Left lung (tissue), 14 donors: ENCODE measurements at places on chromosomes 16 and 17. TPM values are rescaled to one million over a fixed set of nuclear protein-coding genes. Genes with fewer than 3 reads are reported as not detected.

DNA sequence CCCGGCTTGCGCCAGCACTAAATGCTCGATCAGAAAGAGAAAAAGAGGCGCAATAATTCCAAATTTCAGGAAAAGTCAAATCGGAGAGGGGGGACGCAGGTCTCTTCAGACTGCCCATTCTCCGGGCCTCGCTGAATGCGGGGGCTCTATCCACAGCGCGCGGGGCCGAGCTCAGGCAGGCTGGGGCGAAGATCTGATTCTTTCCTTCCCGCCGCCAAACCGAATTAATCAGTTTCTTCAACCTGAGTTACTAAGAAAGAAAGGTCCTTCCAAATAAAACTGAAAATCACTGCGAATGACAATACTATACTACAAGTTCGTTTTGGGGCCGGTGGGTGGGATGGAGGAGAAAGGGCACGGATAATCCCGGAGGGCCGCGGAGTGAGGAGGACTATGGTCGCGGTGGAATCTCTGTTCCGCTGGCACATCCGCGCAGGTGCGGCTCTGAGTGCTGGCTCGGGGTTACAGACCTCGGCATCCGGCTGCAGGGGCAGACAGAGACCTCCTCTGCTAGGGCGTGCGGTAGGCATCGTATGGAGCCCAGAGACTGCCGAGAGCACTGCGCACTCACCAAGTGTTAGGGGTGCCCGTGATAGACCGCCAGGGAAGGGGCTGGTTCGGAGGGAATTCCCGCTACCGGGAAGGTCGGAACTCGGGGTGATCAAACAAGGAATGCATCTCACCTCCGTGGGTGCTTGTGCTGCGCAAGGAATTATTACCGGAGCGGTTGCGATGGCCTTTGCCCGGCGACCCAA lies 4.0 kb upstream of the DLX4 start:
- H3K36me3 ChIP-seq: no peaks in the 10 kb centered on the region
- peaks cover 6% of the 10 kb centered on the region for H3K4me1 ChIP-seq
- no peak for DNase-seq
- H3K4me3 ChIP-seq: no peak overlapping the region
- H3K27me3 ChIP-seq: peaks cover 81% of the 10 kb centered on the region

DNA sequence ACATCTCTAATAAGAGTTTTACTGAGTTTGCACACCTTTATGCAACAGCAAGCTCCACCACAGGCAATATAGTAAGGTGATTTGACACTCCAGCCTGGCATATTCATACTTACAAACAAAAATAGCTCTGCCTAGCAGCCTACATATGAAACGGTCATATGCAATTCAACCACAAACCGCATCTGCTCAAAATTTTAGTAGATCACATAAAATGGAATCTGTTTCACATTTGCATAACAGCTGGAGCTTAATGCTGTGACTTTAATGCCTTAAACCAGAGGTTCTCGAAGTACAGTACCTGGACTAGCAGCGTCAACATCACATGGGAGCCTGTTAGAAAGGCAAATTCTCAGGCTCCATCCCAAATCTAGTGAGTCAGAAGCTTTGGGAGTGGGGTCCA lies 578.4 kb downstream of the CDH11 start:
- DNase-seq: no peak
- H3K36me3 ChIP-seq: no peaks in the 10 kb centered on the region
- no peak overlapping the region for H3K4me3 ChIP-seq
- H3K27me3 ChIP-seq: no peaks in the 10 kb centered on the region
- H3K4me1 ChIP-seq: no peaks in the 10 kb centered on the region
- H3K27ac ChIP-seq: no peak overlapping the region

DNA sequence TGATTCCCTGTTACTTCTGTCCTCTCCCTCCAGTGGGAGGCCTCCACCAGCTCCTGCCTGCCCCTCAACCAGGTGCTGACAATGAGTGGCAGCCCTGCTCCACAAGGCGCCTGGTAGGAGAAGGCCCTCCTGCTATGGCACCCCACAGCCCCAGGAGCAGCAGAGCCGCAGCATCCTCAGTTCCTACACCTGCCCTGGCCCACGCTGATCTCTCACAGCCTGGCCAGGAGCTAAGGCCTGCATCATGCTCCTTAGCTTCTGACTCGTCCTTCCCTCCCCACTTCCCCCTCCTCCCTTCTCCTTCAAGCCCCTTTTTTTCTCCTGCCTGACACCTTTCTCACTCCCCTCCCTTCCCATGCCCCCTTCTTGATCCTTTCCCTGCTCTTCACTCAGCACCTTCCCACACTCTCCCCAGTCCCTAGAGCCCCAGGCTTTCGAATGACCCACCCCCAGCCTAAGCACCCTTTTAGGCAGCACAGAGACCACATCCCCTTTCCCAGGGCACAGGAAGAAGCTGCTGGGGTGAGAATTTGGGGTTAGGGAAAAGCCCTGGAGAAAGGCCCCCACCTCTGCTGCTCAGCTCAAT lies 6.5 kb downstream of the PROCA1 start:
- H3K27me3 ChIP-seq: no peaks in the 10 kb centered on the region
- no peaks in the 10 kb centered on the region for H3K36me3 ChIP-seq
- no peak overlapping the region for H3K4me3 ChIP-seq

DNA sequence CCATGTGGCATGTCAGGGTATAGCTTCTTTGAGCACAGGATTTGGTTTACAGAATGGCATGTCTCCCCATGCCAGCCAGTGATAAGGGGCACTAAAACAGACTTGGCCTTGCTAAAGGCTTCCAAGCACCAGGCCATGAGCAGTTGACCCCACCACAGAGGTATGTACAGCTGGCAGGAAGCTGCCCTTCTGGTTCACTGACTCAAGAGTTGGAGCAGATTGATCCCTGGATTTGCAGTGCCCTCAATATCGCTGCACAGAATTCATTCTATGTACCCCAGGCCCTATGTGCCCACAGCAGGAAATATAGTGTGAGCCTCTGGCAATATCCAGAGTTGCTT lies 24.3 kb downstream of the HLF start:
- no peaks in the 10 kb centered on the region for H3K36me3 ChIP-seq
- no peak overlapping the region for H3K4me3 ChIP-seq
- no peak for DNase-seq
- H3K4me1 ChIP-seq: peaks cover 21% of the 10 kb centered on the region
- no peak overlapping the region for H3K27ac ChIP-seq

ATP2A3 gene
- polyA plus RNA-seq: 7.2 TPM

APOBR gene
- 1.4 TPM for polyA plus RNA-seq

GGT6 gene
- 9.1 TPM for polyA plus RNA-seq
